ENCODE measurements at places on chromosomes 12 and 14. TPM values are rescaled to one million over a fixed set of nuclear protein-coding genes. Genes with fewer than 3 reads are reported as not detected.
A peak's percentile ranks its signal among the peaks of the same experiment; 100 is the strongest.

GRCh38 chr12:13229504-13229903 is 33.0 kb downstream of the EMP1 start:
- DNase-seq, result no peak

GRCh38 chr12:2783936-2784600 is 10.7 kb upstream of the FKBP4 start:
- peak; percentile 51 for DNase-seq

DNA sequence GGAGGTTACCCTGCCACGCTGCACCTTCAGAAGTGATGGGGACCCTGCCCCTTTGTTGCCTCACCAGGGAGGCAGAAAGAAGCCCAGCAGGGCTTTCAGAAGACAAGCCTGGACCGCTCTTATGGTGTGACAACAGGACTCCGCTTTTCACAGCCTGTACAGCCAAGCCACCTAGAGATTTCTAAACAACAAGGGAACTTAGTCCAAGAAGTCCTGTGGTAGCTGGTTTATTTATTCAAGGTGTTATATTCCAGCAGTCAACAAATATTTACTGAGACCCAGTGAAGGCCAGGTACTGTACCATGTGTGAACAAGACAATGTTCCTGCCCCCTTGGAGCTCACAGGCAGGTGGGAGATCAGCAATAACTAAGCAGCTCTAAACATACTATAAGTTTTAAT is 4.0 kb upstream of the TMEM229B start:
- DNase-seq, result no peak

CINP gene
- polyA plus RNA-seq, result 37.4 TPM

PROX2 gene
- polyA plus RNA-seq, result not detected

MSRB3 gene
- 12.7 TPM for polyA plus RNA-seq

DNA sequence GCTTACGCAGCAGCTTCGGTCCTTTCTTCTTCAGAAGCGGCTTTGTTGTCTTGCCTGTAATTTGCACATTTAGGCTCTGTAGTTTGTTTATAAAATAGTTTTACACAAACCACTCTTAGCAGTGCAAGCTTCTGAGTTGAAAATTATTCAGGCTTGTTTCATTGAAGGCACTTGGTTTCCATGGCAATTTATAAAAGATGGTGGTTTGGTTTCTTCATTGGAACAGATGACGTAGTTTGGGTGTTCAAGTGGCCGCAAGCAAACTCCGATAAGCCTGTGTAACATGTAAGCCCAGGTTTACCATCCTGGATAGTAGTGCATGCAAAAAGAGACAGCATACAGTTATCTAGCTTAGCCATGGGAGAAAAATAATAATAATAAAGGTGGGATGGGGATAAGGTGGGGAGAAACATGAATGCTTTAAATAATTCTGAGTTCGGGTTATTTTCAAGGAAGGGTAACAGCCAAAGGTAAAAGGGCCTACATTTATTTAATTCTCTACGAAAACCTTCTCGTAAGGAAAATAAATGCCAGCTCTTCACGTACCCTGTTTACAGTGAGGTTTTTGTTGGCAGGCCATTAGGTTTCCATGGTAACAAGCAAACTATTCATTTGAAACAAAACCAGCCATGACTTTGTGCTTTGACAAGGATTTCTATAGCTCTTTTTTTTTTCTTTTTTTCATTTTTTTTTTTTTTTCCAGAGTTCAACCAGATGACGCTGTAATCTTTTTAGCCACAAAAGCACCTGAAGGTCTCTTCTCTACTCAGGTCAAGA is 189.6 kb upstream of the RPL10L start:
- no peak for DNase-seq

DNA sequence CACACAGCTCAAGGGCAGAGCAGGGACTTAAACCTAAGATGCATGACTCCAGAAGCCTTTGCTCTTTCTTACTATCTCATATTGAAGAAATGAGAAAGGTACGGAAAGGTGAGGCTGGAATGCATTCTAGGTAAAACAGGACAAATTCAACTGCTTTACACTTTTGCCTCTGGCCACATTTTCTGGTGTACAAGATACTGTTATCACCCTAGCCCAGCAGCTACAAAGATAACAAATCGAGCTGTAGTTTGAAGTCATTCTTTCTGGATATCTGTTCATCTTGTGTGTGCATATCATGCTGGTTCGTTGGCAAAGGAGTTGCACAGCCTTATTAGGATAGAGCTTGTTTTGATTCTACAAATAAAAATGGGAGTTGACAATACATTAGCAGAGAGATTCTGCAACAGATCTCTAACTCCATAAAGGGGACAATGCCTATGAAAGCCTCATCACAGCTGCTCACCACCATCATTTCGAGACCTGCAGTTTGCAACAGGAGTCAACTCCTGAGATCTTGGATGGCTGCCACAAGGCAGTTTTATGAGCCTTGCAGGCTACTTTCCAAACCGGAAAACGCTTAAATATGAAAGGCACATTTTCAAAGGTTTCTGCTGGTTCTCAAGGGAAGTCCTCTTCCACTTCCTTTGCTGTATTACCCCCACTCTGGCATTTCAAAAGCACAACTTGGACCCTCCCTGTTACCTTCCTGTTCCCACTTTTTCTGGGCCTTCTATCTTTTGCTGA is 64.9 kb downstream of the STXBP6 start:
- peak; percentile 79 for DNase-seq

DNA sequence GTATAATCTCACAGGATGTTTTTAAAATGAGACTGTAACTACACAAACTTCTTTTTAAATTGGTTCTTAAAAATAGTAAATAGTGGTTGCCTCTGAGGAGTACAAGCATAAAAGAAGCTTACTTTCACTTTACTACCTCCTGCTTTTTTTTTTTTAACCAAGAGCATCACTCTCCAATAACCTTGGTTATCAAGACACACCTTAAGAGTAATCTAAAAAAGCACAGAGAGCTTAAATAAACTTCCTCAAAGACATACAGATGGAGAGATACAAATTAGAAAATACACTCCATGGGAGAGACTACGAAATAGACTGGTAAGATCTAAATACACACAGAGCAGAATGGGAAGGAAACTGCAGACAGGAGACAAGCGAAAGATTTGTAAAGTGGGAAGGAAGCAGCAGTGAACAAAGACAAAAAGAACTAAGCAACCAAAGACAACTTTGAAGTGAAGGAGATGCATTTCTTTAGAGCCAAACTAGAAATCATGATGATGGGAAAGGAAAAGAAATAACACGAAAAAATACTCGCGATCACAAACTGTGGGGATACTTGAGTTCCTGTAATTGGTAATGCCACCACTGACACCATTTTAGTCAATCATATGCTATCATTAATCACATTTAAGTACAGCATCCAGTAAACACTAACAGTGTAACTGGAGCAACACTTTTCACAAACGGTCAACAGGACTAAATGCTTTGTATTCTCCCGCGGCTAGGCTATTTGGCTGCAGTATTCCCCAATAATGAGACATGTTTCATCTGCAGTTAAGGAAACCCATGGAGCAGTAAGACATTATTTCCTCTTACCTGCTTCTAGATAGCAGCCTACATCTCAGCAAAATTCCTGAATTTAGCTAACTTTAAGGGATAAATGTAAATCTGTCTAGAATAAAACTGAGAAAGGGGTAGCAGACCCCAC is 8.2 kb downstream of the SINHCAF start:
- peak; percentile 62 for DNase-seq

- peak; percentile 70 for DNase-seq
Measured at GRCh38 chr12:89756585-89757398, 48.2 kb upstream of the ATP2B1 start.

DNA sequence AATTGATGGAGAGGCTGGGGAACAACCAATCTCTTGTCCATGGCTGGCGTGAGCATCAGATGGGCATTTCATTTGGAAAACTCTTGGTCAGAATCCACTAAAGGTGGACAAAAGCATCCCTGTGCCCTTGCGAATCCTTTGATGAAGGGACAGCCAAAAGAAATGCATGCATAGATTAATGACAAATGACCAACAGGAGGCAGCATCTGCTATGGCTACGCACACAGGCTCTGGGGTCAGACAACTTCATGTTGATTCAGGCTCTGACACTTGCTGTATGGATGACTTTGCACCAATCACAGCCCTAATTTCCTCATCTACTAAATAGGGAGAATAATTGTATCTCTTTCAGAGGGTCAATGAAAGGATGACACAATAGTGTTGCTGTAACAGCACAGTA is 117.5 kb downstream of the ASCL4 start:
- DNase-seq, result no peak

DNA sequence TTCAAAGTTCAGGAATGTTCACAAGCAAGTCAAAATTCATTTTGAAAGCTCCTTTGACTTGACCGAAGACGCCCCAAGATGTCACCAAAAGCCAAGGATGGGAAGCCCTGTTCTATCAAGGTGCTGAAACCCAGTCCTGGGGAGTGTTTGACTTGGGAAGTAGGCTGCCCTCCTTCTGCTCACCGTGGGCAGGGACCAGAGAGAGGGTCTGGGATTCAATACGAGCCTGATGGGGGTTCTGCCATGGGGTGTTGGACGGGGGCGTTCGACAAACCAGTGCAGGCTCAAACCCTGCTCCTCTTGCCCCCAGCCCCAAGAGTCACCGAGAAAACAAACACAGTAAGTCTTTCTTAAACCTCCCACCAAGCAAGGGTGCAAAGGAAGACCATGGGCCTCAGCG is 150.1 kb upstream of the DIO3 start:
- no peak for DNase-seq

DNA sequence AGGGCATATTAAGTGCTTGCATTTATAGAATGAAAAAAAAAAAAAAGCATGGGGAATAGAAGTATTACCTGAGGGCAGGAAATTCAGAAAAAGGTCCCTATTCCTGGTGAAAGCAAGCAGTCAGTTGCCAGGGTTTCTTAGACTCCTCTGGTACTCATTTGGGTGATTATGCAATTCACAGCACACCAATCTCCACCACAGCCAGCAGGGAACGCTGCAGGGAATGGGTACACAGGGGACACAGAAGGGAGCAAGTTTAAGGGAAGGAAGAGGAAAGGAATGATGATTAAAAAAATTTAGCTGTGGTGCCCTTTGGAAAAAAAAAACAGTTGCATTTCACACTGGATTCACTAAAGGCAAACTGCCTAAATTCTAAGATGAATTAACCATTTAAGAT is 14.2 kb downstream of the BLTP3B start:
- DNase-seq, result peak; percentile 24

DNA sequence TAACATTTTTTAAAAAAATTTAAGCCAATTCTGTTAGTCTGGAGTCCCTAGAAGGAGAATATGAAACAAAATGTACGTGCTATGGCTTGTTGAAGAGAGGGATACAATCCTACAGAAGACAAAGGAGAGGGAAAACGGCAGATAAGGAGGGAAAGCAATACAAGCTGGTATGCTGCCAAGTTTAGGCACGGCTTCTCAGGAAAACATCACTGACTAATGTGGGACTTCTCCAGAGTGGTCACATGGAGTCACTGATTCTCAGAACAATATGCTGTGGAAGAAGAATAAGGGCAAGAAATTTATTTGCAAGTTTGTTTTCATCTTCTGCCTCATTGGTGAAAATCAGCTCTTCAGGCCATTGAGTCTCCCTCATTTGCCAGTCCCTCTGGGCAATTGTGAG is 22.9 kb upstream of the NR1H4 start:
- DNase-seq, result no peak

- peak; percentile 73 for DNase-seq
Measured at GRCh38 chr14:91947475-91948184, at the start of gene FBLN5. FBLN5 (minus strand) TSS chr14:91947694; CDS start chr14:91947229, 465 bp downstream.

METTL25 gene
- 12.1 TPM for polyA plus RNA-seq

GCH1 gene
- 47.4 TPM for polyA plus RNA-seq

RILPL2 gene
- 5.1 TPM for polyA plus RNA-seq

MAPK1IP1L gene
- 32.0 TPM for polyA plus RNA-seq

DNA sequence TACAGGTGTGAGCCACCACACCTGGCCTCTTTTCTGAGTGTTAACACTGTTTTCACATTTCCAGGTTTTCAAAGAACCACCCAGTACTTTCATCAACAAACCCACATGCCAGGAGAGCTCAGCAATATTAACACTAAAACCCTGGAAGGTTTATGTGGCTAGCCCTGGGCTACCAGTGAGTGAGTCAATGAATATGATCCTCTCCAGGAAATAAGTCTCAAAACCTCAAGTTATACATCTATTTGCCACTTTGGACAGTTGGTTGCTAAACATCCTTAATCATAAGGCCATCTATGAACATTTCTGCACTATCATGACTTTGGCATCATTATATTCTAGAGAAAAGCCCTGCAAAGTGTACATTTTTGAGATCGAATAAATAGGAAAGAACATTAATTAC is 6.3 kb upstream of the CDKL1 start:
- no peak for DNase-seq

All from small intestine (tissue), 16 donors.